ENCODE measurements at places on chromosomes 2 and 18.

DNA sequence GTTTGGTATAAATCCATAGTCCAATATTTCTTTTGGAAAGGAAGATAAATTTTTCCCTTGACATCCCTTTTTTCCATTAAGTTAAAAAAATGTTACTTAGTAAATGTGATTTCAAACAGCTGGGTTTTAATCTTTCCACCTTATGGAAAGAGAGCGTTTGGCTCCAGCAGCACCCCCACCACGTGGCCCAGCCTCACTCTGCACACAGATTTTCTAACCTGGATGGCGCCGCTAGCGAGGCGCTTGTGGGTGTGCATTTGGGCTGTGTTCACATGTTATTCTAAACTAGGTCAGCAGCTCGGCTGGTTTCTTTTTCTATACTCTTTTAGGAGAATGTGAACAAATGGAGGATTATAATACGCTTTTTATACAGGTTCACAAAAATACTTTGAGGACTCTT is 218.0 kb downstream of the LDLRAD4 start:
- DNase-seq: no peak

DNA sequence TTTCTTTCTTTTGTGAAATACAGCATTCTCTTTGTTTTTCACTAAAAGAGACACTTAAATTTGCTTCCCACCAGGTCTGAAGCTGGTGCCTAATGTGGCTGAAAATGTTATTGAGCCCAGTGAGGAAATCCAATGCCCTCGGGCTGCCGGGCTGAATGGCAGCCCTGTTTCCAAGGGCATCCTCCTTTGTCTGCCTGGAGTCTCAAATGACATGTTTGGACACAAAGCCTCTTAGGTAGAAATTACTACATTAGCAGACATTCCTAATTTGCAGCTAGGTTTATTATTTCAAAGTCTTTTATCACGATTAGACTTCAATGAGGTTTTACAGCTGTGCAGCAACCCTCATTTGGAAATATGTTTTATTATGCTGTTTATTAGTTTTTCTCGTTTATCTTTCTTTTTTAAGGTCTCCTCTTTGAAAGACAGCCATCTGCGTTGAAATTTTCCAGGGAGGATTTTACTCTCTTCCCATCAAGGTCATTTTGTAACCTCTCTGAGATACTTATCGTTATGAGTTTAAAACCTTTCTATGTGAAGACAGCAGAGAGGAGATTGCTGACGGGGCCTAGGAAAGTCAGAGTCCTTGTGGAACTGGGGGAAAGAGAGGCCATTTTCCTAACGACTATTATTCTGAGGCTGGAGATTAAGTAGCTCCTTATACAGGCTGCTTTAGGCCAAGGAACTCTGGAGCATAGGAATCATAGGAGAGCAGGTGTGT is 59.0 kb upstream of the ZNF532 start:
- no peak for DNase-seq

GRCh38 chr2:191266201-191266600 is 21.0 kb downstream of the MYO1B start:
- DNase-seq: no peak

DNA sequence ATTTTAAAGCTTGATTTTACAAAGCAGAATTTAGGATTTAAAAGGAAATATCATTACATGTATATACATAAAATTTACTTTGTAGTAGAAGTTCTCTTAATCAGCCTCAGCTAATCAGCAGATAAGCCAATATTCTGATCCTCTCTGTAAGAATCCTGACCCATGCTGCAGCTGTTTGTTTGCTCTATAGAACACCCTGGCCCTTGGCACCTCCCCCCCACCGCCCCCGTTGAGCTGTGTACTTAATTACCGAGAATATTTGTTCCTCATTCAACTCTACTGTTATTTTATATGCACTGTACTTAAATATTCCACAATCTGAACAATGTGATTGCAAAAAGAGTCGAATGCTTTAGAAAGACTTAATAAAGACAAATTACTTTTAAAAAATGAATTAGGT is 98.0 kb downstream of the EVA1A start:
- no peak for DNase-seq

GRCh38 chr2:37775908-37776250 is 104.4 kb upstream of the CDC42EP3 start:
- no peak for DNase-seq

DNA sequence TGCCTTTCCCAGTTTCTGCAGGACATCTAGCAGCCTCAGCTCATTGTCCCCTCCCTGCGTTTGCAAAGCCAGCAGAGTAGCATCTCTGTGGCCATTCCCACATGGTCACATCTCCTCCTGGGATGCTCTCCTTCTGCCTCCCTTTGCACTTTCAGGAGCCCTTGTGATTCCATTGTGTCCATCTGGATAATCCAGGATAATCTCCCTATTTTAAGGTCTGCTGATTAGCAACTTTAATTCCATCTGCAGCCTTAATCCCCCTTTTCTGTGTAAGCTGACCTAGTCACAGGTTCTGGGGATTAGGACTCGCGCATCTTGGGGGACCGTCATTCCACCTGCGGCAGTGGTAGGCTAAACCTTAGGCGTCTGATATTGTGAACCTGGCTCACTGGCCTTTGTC is 70.7 kb downstream of the NEDD4L start:
- DNase-seq: no peak

DNA sequence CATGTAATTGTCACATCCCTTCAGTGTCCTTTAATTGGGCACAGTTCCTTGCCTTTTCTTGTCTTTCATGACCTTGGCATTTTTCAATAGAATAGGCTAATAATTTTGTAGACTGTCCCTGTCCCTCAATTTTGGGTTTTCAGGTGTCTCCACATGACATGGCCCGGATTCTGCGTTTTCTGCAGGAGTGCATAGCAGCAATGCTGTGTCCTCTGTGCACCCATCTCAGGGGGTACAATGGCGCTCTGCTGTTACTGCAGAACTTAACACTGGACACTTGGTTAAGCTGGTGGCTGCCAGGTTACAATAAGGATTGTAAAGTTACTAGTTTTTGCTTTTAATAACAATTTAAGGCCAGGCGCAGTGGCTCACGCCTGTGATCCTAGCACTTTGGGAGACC is 51.3 kb downstream of the INPP5D start:
- no peak for DNase-seq

GRCh38 chr2:235699576-235699975 is 205.7 kb downstream of the AGAP1 start:
- no peak for DNase-seq

DNA sequence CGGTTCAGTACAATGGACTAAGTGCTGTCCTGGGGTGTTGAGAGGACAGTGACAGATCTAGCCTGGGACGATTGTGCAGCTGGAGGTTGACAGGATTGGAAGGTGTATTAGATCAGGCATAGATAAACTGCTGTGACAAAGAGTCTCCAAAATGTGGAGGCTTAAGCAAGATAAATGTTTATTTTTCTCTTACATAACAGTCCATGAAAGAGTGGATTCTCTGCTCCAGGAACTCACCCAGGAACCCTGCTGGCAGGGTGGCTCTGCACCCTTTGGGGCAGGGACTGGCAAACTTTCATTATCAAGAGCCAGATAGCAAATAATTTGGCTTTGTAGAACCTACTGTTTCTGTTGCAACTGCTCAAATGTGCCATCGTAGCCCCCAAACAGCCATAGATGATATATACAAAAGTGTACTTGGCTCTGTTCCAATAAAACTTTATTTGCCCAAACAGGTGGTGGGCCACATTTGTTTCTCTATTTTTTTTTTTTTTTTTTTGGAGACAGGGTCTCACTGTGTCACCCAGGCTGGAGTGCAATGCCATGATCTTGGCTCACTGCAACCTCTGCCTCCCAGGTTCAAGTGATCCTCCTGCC is 9.7 kb downstream of the HRH4 start:
- no peak for DNase-seq
